Epithelial cell of esophagus (primary cell): ENCODE measurements at places on chromosomes 2 and 18.

DNA sequence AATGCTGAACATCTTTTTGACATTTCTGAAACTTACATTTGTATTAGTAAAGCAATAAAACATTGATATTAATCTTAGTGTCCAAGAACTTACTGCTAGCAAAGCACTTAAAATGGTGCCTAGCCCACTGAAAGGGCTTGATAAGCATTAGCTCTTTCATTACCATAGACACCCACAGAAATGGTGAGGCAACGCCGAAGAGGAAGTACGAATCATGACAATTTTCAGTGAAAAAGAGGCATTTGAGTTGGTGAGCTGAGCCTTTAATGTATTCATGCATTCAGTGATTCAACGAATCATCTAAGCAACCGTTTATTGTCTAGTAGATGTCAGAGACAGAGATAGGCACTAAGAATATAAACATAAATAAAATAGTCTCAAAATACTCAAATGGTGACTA, 101.1 kb downstream of the PIGN start:
- no peak for DNase-seq

DNA sequence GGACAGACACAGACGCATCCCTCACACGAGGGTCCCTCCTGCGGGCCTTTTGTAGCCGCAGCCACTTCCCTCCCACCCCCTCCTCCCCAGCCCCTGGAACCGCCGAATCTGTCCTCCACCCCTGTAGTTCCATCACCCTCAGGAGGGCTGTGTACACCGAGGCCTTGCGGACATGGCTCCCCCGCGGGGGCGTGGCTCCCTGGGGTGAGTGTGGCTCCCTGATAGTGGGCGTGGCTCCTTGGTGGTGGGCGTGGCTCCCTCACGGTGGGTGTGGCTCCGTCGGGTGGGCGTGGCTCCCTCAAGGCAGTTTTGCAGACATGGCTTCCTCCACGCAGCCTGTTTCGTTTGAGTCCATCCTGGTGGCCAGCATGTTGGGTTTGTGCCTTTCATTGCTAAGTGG, 420.7 kb upstream of the SALL3 start:
- no peak for DNase-seq

- DNase-seq: no peak
Observed at GRCh38 chr18:75116165-75116564, 92.8 kb downstream of the PTGR3 start.

DNA sequence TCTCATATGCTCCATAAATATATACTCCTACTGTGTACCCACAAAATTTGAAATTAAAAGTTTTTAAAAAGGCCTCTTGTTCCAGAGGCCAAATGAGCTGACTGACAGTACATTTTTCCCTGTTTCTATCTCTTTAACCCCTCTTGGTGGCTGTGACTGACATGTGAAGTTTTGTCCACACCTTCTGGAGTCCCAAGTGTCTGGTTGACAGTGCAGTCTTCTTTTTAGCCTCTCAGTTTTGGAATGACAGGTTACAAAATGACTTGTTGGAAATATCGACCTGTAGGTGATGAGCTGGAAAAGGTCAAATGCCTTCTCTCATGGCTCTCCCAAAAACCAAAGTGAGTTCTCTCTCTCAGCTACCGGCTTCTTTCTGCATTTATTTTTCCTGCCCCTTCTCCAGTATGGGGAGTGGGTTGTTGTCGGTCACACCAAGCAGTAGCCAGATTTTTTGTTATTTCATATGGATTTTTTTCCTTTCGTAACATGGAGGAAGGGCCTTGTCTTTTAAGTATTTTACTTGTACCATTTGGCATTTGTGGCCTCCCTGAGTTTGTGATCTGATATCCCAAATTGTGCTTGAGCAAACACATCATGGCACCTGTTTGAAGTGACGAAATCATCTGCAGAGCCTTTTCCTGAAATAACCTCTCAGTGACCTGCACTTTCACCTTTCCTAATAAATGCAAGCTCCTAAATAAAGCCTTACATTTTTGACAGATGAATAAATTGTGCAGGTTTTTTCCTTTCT, 143.9 kb downstream of the ESCO1 start:
- no peak for DNase-seq

DNA sequence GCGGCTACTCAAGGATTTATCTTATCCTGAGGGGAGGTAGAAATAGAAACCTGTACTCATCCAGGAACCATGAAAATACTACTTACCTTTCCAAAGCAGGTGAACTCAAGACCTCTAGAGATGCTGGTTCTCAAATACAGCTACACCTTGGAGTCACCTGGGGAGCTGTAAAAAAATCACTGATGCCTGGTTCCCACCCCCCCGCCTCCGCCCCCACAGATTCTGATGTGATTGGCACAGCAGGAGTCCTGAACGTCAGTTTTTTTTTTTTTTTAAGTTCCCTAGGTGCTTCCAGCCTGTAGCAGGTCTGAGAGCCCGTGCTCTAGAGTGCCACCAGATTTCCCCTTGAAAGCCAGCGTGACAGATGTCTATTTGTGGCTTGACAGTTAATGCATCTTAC, 113.6 kb downstream of the MRO start:
- DNase-seq: no peak
